Vagina (tissue), 2 donors: ENCODE measurements at places on chromosomes 12 and 14.

GRCh38 chr12:42278128-42278510 is 40.1 kb upstream of the YAF2 start:
- no peak for DNase-seq
- no peaks in the 10 kb centered on the region for H3K36me3 ChIP-seq
- H3K4me1 ChIP-seq = peaks cover 2% of the 10 kb centered on the region
- H3K27me3 ChIP-seq = no peaks in the 10 kb centered on the region
- H3K27ac ChIP-seq = no peak overlapping the region

DNA sequence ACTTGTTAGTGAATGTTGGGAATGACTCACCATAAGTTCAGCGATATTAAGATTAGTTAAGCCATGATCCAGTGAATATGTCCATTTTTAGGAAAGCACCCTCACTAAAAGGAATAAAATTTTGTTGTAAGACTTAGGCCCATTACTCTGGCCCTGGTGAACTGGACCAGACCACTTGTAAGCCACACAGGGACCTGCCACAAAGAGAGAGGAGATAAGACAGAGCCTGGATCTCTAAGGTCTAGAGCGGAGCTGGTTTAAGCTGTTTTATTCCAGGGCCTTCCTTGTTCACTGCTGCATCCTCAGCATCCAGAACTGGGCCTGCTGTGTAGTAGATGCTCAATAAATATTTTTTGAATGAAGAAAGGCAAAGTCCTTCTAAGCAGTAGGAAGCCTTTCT is 79.1 kb downstream of the CRADD start:
- H3K27ac ChIP-seq = no peak overlapping the region
- H3K4me1 ChIP-seq = peaks cover 39% of the 10 kb centered on the region
- H3K27me3 ChIP-seq = no peaks in the 10 kb centered on the region
- no peaks in the 10 kb centered on the region for H3K36me3 ChIP-seq
- no peak for DNase-seq

DNA sequence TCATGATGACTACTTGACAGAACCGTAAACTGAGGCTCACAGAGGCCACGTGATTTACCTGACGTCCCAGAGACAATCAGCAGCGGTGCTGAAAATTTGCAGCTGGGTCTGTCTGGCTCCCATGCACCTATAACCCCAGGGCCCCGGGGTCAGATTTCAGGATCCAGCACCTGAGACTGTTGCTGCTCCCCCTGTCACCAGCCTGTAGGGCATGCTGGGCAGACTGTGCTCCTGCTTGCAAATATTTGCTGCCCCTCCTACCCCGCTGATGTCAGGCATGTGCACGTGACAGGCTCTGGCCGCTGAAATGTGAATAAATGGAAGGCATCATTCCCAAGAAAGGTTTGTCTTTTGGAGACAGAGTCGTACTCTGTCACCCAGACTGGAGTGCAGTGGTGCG is 6.0 kb downstream of the MMAB start:
- H3K4me1 ChIP-seq = peaks cover 4% of the 10 kb centered on the region
- H3K36me3 ChIP-seq = peaks cover 18% of the 10 kb centered on the region
- no peak overlapping the region for H3K4me3 ChIP-seq
- no peaks in the 10 kb centered on the region for H3K27me3 ChIP-seq
- no peak overlapping the region for H3K27ac ChIP-seq

DNA sequence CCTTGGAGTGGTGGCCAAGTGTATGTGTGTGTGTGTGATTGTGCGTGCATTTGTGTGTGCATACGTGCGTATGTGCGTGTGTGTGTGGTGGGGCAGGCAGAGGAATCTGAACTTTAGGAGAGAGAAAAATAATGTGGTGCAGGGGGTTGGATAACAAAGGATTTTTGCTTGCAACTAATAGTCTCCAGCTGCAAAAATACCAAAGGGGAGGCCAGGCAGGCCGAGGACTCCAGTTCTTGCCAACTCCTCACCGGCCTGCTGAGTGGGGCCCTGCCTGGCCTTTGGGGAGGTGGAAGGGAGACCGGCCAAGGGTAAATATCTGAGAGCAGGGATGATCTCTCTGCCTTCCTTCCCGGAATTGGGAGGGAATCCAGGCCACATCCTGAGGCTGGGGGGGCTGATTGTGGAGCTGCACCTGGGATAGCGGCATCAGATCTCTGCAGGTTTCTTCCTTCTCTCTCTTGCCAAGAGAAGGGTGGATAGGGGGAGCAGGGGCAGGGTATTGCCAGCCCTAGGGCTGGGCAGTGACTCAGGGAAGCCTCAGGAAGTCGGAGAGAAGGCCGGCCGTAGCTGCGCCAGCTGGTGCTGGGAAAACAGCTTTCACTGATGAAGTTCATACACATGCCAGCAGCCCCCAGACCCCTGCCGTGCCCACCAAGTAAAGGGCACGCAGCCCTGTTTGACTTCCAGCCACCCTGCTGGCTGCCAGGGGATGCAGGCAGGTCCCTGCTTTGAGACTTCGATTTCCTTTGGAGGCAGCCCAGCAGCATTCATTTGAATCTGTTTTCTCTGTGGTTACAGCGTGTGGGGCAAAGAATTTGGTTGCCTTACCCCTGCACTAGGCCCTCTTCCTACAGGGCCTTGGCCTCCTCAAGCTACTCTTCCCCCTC is 4.6 kb upstream of the LRP1-AS start:
- peaks cover 3% of the 10 kb centered on the region for H3K36me3 ChIP-seq
- H3K27ac ChIP-seq = peak overlapping the region; percentile 92
- H3K27me3 ChIP-seq = no peaks in the 10 kb centered on the region
- H3K4me3 ChIP-seq = peak overlapping the region; percentile 6

- no peaks in the 10 kb centered on the region for H3K36me3 ChIP-seq
- H3K4me3 ChIP-seq = no peak overlapping the region
- no peak overlapping the region for H3K27ac ChIP-seq
- no peaks in the 10 kb centered on the region for H3K27me3 ChIP-seq
These were observed 25.1 kb downstream of the CDK17 start for GRCh38 chr12:96375170-96375569.

DNA sequence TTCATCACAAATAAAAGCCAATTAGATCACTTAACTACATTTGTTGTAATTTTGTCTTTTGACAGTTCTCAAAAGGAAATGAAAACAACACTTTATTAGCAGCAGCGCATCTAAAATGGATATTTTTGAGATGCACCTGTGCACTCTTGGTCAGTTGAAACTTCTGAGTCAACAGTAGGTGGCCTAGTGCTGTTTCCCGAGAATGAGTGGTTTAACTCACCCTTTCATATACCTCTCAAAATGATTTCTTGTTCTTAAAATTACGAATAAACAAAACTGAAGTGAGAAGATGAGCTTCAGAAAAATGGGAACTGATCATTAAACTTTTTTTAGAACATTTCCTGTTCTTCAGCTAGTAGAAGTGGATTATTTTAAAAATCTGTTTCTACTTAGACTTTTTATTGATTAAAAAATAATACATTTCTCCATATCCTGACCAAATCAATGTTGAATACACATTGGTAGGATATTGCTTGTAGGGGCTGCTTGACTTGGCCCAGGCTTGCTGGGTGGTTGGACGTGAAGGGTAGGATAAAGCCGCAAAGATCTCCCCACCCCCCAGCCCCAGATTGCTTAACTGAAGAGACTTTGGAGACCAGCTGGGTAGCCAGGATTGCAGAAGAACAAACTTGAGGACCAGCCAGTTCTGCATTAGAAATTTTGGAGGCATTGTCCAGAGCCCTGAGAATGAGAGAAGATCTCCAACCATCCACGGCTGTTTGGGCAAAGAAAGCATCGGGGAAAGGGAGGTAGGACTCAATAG is 22.3 kb upstream of the STK38L start:
- no peak overlapping the region for H3K4me3 ChIP-seq
- no peaks in the 10 kb centered on the region for H3K4me1 ChIP-seq
- no peak overlapping the region for H3K27ac ChIP-seq

DNA sequence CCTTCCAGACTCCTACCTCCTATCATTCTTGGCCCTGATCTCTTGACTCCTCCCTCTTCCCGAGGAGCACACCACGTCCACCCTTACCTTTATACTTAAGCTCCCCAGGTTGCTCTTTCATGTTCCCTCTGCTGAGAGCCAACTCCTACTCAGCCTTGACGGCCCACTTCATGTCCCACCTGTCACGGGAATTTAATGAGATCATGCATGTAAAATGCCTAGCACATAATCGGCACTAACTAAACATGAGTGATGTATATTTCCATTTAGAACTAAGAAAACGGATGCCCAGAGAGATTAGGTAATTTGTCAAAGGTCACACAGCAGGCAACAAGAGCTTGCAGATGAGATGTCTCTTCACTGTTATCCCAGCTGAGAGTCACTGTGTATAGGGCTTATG is 45.1 kb downstream of the NOS1 start:
- no peak for DNase-seq
- H3K36me3 ChIP-seq = no peaks in the 10 kb centered on the region
- no peaks in the 10 kb centered on the region for H3K27me3 ChIP-seq
- H3K4me3 ChIP-seq = no peak overlapping the region

GRCh38 chr14:77314539-77315457 is 5.9 kb downstream of the POMT2 start:
- DNase-seq = no peak
- H3K27ac ChIP-seq = peak overlapping the region; percentile 85
- no peaks in the 10 kb centered on the region for H3K36me3 ChIP-seq
- H3K4me3 ChIP-seq = no peak overlapping the region

DNA sequence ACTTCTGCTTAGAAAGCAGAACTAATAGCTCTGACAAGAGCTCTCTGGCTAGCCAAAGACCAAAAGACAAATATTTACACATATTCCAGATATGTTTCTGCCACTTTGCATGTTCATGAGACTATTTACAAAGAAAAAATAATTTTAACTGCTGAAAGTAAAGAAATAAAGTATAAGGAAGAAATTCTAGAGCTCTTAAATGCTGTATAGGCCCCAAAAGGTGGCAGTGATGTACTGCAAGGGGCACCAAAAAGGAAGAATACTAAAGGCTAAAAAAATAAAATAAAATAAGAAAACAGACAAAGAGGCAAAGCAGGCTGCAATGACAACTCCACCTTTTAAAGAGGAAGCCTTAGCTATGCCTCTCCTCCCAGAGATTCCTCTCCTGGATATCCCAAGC is 23.0 kb downstream of the KLRK1 start:
- H3K27me3 ChIP-seq = no peaks in the 10 kb centered on the region
- H3K36me3 ChIP-seq = no peaks in the 10 kb centered on the region
- DNase-seq = no peak
- peak overlapping the region; percentile 98 for H3K27ac ChIP-seq

DNA sequence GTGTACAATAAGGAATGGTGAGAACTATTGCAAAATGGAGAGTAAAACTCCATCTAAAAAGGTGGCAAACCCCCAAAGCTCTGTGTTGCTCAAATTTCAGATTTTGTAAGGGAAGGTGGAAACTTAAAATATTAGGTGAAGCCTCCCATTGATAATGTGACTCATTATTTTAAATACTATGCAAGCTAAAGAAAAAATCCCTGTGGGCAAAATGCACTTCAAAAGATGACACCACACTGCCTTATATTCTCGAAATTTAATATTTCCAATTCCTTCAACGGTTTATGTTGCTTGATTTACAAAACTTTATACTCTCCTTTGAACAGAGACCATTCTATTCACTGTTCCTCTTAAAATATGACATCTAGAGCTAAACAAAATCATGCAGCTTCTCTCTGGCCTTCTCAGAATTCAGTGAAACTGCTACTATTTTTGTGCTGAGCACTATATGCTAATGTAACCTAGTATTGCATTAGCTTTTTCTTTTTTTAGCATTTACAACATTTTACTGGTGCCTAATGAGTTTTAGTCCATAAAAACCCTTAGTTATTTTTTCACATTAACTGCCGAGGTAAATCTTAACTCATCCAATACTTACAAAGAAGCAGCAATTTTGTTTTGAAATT is 297.7 kb downstream of the SYT1 start:
- H3K27me3 ChIP-seq = no peaks in the 10 kb centered on the region
- no peaks in the 10 kb centered on the region for H3K36me3 ChIP-seq
- no peak for DNase-seq
- H3K4me3 ChIP-seq = no peak overlapping the region

- H3K4me3 ChIP-seq = no peak overlapping the region
- H3K27me3 ChIP-seq = no peaks in the 10 kb centered on the region
- H3K27ac ChIP-seq = no peak overlapping the region
- DNase-seq = no peak
- no peaks in the 10 kb centered on the region for H3K36me3 ChIP-seq
These were observed 335.7 kb downstream of the BMP4 start for GRCh38 chr14:53620890-53621289.

GRCh38 chr14:55329999-55330710 is 58.9 kb downstream of the FBXO34 start:
- H3K36me3 ChIP-seq = no peaks in the 10 kb centered on the region
- peaks cover 67% of the 10 kb centered on the region for H3K4me1 ChIP-seq
- H3K27me3 ChIP-seq = no peaks in the 10 kb centered on the region
- H3K4me3 ChIP-seq = no peak overlapping the region
- no peak for DNase-seq
- peak overlapping the region; percentile 69 for H3K27ac ChIP-seq

- H3K4me1 ChIP-seq = no peaks in the 10 kb centered on the region
- no peaks in the 10 kb centered on the region for H3K27me3 ChIP-seq
- no peak for DNase-seq
- no peak overlapping the region for H3K4me3 ChIP-seq
These were observed 62.7 kb downstream of the TTC6 start for GRCh38 chr14:37658156-37658555.

DNA sequence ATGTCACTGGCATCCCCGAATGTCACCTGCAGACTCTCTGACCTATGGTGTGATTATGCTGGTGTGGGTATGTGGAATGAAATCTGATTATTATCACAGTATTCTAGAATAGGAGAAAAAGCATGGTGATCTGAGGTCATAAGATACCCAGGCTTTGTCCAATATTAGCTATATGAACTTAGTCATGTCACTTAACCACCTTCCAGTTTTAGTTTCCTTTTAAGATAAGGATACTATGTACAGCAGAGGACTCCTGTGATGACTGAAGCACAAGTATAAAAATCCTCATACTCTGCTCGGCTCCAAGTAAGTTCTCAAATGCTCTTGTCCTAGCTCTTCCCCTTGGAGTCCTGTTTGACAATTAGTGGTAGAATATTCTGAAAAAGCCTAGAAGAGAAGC is 2.8 kb downstream of the GNS start:
- no peaks in the 10 kb centered on the region for H3K27me3 ChIP-seq
- no peak overlapping the region for H3K4me3 ChIP-seq
- H3K4me1 ChIP-seq = peaks cover 36% of the 10 kb centered on the region
- no peak for DNase-seq

DNA sequence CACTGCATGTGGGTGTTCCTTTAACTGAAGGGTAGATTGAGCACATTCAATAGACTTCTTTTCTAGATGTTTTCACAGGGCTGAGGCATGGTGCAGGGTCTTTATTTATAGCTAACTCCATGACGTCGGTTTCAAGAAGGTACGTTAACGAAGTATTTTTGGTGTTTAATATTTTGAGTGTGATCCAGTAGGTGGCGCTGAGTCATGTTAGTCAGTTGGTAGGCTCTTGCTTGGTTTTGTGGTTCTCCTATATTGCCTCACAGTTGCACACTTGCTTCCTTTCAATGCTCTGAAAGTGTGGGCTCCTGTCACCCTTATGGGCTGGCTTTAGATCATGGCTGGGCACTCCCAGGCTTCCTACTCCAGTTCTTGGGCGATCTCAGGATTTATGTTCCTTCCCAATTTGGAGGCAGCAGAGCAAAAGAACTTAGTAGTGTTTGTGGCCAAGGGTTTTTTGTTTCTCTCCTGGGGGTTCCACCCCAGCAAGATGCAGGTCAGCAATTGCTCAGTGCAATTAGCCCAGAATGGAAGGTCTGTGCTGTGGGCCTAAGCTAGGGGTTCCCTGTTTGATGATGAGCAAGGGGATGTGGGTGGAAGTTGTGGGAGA is 471.6 kb upstream of the FOXG1 start:
- no peak overlapping the region for H3K27ac ChIP-seq
- no peak for DNase-seq
- H3K4me3 ChIP-seq = no peak overlapping the region
